ENCODE measurements at places on chromosomes 16 and 17.
A peak's percentile ranks its signal among the peaks of the same experiment; 100 is the strongest.

DNA sequence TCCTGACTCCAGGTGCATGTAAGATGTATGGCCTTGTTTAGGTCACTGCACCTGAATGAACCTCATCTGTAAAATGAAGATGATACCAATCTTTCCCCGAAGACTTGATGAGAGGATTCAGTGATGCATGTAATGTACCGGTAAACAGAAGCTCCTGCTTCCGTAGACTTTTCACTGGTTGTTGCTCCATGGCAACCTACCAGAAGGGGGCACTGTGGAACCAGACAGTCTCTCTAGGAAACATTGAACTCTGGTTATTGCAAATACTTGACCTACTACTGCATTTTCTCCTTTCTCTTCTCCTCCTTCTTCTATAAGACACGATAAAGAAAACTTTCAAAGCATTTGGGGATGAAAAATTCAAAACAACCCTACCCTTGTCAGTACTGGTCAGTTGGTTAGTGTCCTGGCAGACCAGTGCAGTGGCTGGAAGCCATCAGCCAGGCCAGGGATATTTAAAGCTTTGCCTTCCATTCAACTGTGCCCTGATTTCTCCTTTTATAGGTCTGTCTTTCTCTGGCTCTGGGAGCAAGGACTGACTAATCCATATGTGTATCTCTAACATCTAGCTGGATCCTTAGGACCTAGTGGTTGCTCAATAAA, 667.4 kb upstream of the SALL1 start:
- no peaks in the 10 kb centered on the region for H3K27me3 ChIP-seq
- no peak overlapping the region for H3K4me3 ChIP-seq
- H3K36me3 ChIP-seq: no peaks in the 10 kb centered on the region
- no peaks in the 10 kb centered on the region for H3K4me1 ChIP-seq

- no peaks in the 10 kb centered on the region for H3K4me1 ChIP-seq
- no peak overlapping the region for H3K27ac ChIP-seq
- DNase-seq: no peak
- no peaks in the 10 kb centered on the region for H3K36me3 ChIP-seq
- H3K4me3 ChIP-seq: no peak overlapping the region
These were observed 12.3 kb downstream of the MEIOB start for GRCh38 chr16:1859650-1860049.

DNA sequence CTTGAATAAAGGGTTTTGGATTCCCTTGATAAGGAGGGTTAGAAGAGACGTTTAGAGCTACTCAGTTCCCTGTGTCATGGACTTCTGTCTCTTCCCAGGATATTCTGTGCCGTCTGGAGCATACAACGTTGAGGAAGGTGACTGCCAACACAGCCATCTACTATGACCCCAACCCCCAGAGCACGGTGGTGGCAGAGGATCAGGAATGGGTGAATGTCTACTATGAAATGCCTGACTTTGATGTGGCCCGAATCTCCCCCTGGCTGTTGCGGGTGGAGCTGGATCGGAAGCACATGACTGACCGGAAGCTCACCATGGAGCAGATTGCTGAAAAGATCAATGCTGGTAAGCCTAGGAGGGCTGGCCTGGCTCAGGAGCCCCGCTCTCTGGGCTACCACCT, 24.7 kb downstream of the POLR2A start:
- peaks cover 91% of the 10 kb centered on the region for H3K36me3 ChIP-seq
- H3K4me3 ChIP-seq: no peak overlapping the region
- no peak for DNase-seq
- H3K27me3 ChIP-seq: no peaks in the 10 kb centered on the region

- no peaks in the 10 kb centered on the region for H3K4me1 ChIP-seq
- no peak for DNase-seq
- H3K36me3 ChIP-seq: no peaks in the 10 kb centered on the region
- H3K4me3 ChIP-seq: no peak overlapping the region
These were observed 14.6 kb upstream of the DHX8 start for GRCh38 chr17:43469145-43469544.

DNA sequence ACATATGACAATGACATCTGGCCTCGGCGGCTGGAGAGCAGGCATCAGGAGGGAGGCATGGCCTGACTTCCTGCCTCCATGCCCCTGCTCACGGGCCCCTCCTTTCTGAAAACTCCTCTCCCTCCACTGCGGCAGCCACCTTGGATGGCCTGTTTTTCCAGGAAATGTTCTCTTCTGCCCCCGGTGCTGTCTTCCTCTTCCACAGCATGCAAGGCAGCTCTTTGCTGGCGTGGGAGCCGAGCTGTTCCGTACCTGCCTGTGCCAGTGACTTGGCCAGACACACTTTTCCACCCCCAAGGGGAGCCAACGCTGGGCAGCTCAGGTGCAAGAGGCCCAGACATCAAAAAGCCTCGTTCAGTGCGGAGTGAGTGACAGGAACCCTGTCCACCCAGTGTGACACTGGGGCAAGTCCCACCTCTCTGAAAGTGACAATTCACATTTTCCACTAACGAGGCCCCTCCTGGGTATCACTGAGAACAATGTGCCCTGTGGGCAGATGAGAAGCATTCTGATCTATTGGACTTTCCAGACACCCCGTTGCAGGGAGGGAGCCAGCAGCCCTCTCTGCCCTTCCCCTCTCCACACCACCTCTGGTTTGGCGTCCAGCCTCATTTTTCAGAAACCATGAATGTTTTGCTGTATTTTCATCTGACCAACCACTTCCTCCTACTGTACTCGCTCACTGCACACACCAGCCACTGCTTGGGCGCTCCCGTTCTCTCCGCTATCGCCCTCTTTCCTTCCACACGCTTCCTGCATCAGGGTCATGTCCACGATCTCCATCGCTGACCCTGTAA, 31.2 kb downstream of the NSMCE1 start:
- no peaks in the 10 kb centered on the region for H3K27me3 ChIP-seq
- H3K36me3 ChIP-seq: peaks cover 15% of the 10 kb centered on the region
- DNase-seq: no peak

DNA sequence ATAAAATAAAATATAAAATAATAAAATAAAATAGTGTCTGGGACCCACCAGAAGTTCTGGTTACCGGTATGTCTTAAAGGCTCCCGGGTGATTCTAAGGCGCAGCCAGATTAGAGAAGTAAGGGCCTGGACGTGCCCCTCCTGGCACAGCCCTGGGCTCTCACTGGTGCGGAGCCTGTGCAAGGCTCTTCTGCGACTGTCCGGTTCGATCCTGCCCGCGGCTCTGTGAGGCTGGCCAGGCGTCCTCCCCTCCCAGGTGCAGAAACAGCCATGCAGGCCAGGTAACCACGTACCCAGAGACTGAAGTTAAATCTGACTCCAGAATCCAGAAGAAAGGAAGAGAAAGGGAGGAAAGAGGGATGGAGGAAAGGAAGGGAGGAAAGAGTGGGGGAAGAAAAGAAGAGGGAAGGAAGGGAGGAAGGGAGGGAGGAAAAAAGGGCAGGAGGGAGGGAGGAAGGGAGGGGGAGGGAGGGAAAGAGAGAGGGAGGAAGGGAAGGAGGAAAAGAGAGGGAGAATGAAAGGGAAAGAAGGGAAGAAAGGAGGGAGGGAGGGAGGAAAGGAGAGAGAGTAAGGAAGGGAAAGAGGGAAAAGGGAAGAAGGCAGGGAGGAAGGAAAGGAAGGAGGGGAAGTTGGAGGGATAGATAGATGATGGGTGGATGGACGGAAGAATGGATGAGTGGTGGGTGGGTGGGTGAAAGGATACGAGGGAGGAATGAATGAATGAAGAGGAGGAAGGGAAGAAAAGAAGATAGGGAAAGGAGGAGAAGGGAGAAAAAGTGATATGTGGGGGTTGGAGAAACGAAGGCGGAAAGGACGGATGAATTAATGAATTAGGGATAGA, 42.3 kb downstream of the C16orf82 start:
- peak overlapping the region; percentile 47 for H3K4me3 ChIP-seq
- H3K4me1 ChIP-seq: no peaks in the 10 kb centered on the region
- DNase-seq: no peak
- H3K27ac ChIP-seq: no peak overlapping the region
- no peaks in the 10 kb centered on the region for H3K36me3 ChIP-seq
- no peaks in the 10 kb centered on the region for H3K27me3 ChIP-seq

- H3K27ac ChIP-seq: peak overlapping the region; percentile 58
- H3K27me3 ChIP-seq: no peaks in the 10 kb centered on the region
- H3K36me3 ChIP-seq: no peaks in the 10 kb centered on the region
- H3K4me1 ChIP-seq: peaks cover 26% of the 10 kb centered on the region
These were observed 126.8 kb downstream of the ZFHX3 start for GRCh38 chr16:72921106-72921505.

DNA sequence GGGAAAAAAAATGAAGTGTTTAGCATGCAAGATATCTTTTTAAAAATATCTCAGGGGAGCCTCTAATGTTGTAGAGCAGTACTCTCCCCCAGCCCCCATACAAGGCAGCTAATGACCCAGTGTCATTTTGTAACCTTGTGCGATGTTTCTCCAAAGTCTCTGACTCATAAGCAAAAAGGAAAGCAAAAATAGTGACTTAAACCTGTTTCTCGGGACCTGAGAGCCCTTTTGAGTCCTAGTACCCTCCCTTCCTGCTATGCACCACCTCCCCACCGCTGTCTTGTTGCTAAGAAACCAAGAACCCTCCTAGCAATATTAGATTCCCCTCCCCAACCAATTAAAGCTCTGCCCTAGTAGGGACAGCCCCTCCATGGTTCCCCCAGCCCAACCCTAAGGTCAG, 2.8 kb downstream of the MYCBPAP start:
- no peak overlapping the region for H3K27ac ChIP-seq
- no peaks in the 10 kb centered on the region for H3K36me3 ChIP-seq
- H3K4me3 ChIP-seq: no peak overlapping the region
- peaks cover 3% of the 10 kb centered on the region for H3K4me1 ChIP-seq

DNA sequence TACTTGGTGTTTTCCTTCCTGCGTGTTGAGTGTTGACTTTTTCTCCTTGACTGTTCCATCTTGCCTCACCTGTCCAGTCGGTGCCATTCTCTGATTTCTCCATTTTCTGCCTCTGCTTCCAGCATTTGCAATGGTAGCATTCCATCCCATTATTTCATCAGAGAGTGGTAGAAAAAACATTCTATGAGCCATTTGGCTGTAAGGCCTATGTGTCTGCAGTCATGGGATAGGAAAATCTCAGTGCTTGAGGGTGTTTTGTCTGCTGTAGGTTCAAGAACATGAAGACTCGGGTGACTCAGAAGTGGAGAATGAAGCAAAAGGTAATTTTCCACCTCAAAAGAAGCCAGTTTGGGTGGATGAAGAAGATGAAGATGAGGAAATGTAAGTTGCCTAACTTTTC, 2.7 kb downstream of the UTP18 start:
- no peak overlapping the region for H3K27ac ChIP-seq
- no peak overlapping the region for H3K4me3 ChIP-seq
- peaks cover 22% of the 10 kb centered on the region for H3K4me1 ChIP-seq
- H3K27me3 ChIP-seq: no peaks in the 10 kb centered on the region
- H3K36me3 ChIP-seq: peaks cover 16% of the 10 kb centered on the region

DNA sequence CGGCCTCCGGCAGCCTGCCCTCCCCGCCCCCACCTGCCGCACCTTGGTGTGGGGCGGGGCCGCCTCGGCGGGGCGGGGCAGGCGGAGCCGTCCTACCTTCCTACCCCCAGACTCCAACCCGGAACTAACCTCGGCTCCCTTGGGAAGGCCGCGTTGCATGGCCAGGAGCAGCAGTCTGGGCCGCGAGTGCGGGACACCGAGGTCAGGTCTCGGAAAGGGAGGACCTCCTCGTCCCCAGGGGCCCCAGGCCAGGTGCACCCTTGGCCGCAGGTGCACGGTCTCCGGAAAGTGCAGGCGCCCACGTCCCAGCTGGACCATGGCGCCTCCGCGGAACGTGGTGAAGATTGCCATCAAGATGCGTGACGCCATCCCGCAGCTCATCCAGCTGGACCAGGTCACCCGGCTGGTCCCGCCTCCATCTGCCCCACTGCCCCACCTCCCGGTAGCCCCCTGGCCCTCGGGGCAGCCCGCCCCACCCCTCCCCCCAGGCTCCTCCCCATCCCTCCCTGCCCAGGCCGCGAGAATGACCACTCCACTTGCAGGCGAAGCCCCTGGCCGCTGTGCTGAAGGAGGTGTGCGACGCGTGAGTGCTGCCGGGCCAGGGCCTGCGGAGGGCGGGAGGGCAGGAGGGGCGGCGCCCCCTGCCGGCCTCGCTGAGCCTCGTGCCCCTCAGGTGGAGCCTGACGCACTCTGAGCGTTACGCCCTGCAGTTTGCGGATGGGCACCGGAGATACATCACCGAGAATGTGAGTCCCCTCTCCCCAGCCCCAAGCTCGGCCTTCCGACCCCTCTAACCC, at the start of gene ELMO3:
ELMO3 (plus strand) TSS at position 121 of the 797 bp plus-strand sequence; CDS start at position 317, 196 bp downstream.
- DNase-seq: no peak
- no peak within 1 kb of the TSS for H3K27ac ChIP-seq
- H3K4me3 ChIP-seq: no peak within 1 kb of the TSS
- peaks cover 76% of the 10 kb centered on the region for H3K36me3 ChIP-seq

- peaks cover 4% of the 10 kb centered on the region for H3K4me1 ChIP-seq
- no peak overlapping the region for H3K27ac ChIP-seq
- H3K27me3 ChIP-seq: no peaks in the 10 kb centered on the region
- no peak for DNase-seq
These were observed 24.3 kb downstream of the POLR3E start for GRCh38 chr16:22321340-22322001.

- H3K27ac ChIP-seq: peak overlapping the region; percentile 8
- H3K4me3 ChIP-seq: no peak overlapping the region
- H3K36me3 ChIP-seq: no peaks in the 10 kb centered on the region
These were observed 3.5 kb upstream of the ARMC5 start for GRCh38 chr16:31455601-31456314.

- no peak overlapping the region for H3K4me3 ChIP-seq
- H3K27me3 ChIP-seq: no peaks in the 10 kb centered on the region
- no peak for DNase-seq
- H3K4me1 ChIP-seq: no peaks in the 10 kb centered on the region
These were observed 106.2 kb downstream of the SNX11 start for GRCh38 chr17:48213797-48214196.

DNA sequence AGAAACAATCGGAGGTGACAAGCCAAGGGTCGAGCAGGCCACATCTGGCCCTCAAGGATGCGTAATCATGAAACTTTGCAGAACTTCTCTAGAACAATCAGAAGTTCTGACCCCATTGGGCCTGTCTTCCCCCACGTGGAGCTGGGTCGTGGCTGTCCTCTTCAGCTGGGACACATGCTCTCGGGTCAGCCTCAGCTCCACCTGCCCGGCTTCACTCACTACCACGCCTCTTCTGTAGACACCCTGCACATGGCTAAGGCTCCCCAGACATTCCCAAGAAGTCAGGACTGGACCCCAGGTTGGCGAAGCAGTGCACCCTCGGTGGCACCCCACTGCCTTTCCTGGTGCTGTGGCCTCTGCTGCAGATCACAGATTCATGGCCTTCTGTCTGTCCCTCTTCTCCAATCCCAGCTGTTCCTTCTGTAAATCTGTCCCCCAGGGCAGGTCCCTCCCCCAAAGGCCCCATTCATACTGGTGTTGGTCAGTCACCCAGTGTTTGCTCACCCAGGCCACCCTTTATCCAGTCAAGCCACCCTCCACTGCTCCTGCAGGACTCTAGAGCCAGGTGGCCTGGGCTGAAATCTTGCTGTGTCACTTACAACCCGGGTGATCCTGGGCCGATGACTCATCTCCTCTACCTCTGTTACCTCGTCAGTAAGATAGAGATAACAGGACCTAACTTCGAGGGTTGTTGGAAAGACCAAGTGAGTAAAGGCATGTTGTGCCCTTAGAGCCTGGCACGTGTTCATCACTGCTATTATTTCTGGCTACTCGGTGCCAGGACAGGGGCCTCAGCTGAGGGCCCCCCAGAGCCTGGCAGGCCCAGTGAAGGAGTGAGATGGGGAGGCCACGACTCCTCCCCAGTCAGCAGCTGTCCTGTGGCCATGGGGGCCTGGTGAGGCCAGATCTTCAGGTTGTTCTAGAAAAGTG, 1.4 kb upstream of the SLC5A11 start:
- no peak overlapping the region for H3K4me3 ChIP-seq
- peaks cover under 1% of the 10 kb centered on the region for H3K4me1 ChIP-seq
- no peak overlapping the region for H3K27ac ChIP-seq
- no peak for DNase-seq
- H3K36me3 ChIP-seq: no peaks in the 10 kb centered on the region
- no peaks in the 10 kb centered on the region for H3K27me3 ChIP-seq

- H3K27ac ChIP-seq: no peak overlapping the region
- H3K4me1 ChIP-seq: no peaks in the 10 kb centered on the region
- no peaks in the 10 kb centered on the region for H3K36me3 ChIP-seq
- H3K4me3 ChIP-seq: no peak overlapping the region
- no peak for DNase-seq
These were observed 4.9 kb downstream of the ALOX15 start for GRCh38 chr17:4636474-4637100.
